ENCODE measurements at places on chromosomes 7 and 10.

- no peak for DNase-seq
Observed at GRCh38 chr7:92375013-92375412, 72.3 kb upstream of the GATAD1 start.

DNA sequence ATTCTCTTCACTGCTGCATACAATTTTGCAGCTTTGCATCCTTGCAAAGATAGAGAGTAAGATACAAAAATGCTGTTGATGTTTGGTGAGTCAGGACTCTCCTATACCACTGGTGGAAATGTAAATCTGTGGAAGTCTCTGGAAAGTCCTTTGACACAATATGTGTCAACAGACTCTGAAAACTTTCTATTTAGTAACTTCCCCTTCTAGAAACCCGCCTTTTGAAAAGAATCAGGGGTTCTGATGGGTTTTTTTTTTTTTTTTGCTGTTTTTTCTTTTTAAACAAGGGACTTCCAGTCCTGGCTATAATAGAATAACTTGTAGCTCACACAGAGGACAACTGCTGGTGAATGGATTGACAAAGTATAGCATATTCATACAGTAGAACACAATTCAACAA is 16.4 kb downstream of the NOD1 start:
- DNase-seq: no peak

DNA sequence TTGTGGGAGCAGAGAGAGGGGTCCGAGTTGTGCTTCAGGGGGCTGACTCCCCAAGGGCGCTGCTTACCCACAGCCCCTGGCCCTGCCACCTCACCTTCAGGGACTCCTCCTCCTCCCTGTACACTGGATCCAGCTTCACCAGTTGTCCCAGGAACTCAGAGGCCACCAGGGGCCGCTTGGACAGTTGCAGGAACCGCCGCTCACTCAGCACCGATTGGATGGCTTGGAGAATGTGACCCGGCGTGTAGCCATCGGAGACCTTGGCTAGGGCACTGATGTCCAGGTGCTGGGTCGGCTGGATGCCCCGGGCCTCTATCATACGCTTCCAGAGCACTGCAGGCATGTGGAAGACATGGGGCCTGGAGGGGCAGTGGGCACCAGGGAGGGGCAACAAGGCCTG is 4.5 kb upstream of the ASB10 start:
- DNase-seq: peak; percentile 42

- no peak for DNase-seq
Observed at GRCh38 chr7:133412942-133413341, 160.1 kb downstream of the EXOC4 start.

DNA sequence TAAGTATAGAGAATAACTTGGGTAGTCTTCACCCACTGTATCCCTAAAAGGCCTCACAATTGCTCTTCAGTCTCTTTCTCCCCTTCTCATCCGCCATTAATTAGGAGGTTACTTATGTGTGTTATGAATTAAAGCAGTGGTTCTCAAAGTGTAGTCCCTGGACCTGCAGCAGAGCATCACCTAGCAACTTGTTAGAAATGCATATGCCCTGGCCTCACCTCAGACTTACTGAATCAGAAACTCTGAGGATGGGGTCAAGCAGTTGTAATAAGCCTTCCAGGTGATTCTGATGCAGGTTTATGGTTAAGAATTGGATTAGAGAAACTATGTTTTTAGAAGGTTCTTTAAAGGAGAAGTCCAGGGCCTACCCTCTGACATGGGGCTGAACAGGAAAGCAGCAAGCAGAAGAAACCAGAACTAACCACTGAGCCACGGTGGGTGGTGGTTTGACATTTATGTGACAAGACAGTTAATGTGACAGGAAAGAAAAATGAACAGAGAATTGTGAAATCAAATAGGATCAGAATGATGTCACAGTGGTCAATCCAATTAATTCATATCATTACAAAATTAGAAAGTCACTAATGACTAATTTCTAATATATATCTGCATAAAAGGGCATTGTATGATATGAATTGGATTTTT is 37.6 kb downstream of the ENTPD1 start:
- peak; percentile 63 for DNase-seq

DNA sequence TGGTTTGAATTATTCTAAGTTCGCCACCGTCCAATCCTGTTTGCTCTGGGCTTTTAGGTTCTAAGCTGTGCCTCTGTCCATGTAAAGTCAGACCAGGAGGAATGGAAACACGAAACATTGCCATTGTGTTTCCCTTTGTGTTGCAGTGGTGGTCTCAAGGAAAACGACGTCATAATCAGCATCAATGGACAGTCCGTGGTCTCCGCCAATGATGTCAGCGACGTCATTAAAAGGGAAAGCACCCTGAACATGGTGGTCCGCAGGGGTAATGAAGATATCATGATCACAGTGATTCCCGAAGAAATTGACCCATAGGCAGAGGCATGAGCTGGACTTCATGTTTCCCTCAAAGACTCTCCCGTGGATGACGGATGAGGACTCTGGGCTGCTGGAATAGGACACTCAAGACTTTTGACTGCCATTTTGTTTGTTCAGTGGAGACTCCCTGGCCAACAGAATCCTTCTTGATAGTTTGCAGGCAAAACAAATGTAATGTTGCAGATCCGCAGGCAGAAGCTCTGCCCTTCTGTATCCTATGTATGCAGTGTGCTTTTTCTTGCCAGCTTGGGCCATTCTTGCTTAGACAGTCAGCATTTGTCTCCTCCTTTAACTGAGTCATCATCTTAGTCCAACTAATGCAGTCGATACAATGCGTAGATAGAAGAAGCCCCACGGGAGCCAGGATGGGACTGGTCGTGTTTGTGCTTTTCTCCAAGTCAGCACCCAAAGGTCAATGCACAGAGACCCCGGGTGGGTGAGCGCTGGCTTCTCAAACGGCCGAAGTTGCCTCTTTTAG is 46.3 kb upstream of the DMBT1 start:
- no peak for DNase-seq

DNA sequence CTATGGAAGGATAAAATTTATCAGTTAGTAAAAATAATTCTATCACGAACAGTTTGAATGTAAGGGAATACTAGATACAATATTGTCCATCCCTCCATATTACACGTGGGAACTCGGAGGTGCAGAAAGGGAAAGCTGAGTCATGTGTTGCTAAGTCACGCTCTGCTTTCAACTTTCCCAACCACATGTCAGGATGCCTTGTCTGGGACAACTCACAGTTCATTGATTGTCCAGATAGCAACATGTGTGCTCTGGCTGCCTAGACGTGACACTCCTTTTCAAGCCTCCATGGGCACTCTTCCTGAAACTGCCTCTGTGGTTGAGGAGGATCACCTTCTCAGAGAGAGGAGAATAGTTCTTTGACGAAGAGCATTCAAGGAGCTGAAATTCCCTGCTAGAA is 808.1 kb downstream of the GRID1 start:
- DNase-seq: no peak

- DNase-seq: no peak
Observed at GRCh38 chr10:102965311-102965851, 47.3 kb downstream of the CNNM2 start.

DNA sequence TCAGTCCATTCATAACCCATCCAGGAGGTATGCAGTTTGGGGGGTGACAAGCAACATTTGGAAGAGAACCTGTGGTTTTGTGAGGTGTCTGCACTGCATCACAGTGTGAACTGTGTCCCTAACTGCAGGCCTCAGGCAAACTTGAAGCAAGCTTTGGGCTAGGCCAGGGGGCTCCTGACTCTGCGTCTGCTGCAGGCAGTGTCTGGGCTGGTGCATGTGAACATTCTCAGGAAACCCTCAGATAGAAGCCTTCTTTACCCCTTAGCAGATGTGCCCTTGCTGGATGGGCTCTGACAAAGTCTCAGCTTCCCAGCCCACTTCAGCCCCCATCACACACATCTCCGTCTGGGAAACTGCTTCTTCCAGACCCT is 61.0 kb downstream of the VIPR2 start:
- peak; percentile 9 for DNase-seq

DNA sequence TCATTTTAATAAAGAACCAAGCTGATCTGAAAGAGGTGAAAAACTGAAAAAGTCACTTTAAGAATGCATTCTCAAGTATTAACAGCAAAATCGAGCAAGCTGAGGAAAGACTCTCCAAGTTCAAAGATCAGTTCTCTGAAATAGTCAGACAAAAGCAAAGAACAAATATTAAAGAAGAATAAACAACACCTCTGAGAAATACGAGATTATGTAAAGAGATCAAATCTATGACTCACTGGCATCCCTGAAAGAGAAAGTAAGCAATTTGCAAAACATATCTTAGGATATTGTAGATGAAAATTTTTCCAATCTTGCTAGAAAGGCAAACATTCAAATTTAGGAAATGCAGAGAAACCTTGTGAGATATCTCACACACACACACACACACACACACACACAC is 138.4 kb upstream of the HGF start:
- no peak for DNase-seq

- no peak for DNase-seq
Observed at GRCh38 chr10:73762915-73763314, 18.7 kb downstream of the SEC24C start.

- DNase-seq: peak; percentile 81
Observed at GRCh38 chr10:125016611-125017202, 74.8 kb downstream of the ZRANB1 start.

GRCh38 chr7:98569691-98570337 is 47.3 kb upstream of the NPTX2 start:
- DNase-seq: no peak

- DNase-seq: no peak
Observed at GRCh38 chr7:142711746-142712616, 37.3 kb upstream of the PRSS1 start.

GRCh38 chr10:69628891-69629290 is 1.2 kb upstream of the FAM241B start:
- DNase-seq: no peak

GRCh38 chr10:23399701-23400144 is 39.2 kb upstream of the OTUD1 start:
- DNase-seq: no peak

DNA sequence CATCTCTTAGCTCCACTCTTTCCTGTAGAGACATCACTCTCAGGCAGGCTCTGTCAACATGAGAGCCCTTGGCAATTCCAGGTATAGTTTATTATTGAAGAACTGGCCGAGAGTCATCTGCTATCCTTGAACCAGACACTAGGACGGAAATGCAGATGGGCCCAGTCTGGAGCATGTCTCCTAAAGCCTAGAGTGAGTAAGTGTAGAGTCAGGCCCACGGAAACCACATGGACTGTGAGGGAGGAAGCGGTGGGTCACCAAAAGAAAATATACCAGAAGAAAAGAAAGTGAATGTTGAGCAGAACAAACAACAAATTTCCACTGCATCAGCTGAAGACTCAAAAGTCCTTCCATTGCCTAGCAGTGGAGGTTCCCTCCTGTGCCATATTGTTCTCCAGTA is 15.7 kb upstream of the RELN start:
- DNase-seq: no peak

- DNase-seq: no peak
Observed at GRCh38 chr7:81187753-81188152, 268.9 kb upstream of the SEMA3C start.
